ENCODE measurements at places on chromosomes 3 and 15. TPM values are rescaled to one million over a fixed set of nuclear protein-coding genes. Genes with fewer than 3 reads are reported as not detected.

ITIH3 gene
- total RNA-seq = not detected

GRCh38 chr3:55362210-55362960 lies 124.7 kb downstream of the WNT5A start:
- H3K27me3 ChIP-seq = no peaks in the 10 kb centered on the region
- H3K27ac ChIP-seq = no peak overlapping the region
- H3K4me1 ChIP-seq = no peaks in the 10 kb centered on the region
- DNase-seq = no peak

GRCh38 chr3:38985981-38986380 lies 65.8 kb downstream of the SCN11A start:
- no peaks in the 10 kb centered on the region for H3K36me3 ChIP-seq
- H3K27me3 ChIP-seq = no peaks in the 10 kb centered on the region
- peaks cover 17% of the 10 kb centered on the region for H3K4me1 ChIP-seq
- H3K27ac ChIP-seq = no peak overlapping the region

CA12 gene
- total RNA-seq = 0.81 TPM

DNA sequence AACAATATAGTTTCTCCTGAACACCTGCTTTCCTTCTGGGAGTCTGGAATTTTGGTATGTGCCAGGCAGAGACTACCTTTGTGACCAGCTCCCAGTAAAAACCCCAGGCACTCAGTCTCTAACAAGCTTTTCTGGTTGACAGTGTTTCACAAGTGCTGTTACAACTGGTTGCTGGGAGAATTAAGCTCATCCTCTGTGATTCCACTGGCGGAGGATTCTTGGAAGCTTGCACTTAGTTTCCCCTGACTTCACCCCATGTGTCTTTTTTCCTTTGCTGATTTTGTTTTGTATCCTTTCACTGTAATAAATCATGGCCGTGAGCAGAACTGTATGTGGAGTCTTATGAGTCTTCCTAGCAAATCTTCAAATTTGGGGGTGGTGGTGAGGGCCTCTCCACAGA lies 5.7 kb upstream of the TAGLN3 start:
- H3K36me3 ChIP-seq = peaks cover 9% of the 10 kb centered on the region
- no peaks in the 10 kb centered on the region for H3K27me3 ChIP-seq
- no peak overlapping the region for H3K4me3 ChIP-seq
- H3K27ac ChIP-seq = peak overlapping the region; percentile 53
- peak; percentile 34 for DNase-seq
- peaks cover 22% of the 10 kb centered on the region for H3K4me1 ChIP-seq
